Effector memory CD8-positive, alpha-beta T cell (primary cell): ENCODE measurements at places on chromosomes 4 and X.
A peak's percentile ranks its signal among the peaks of the same experiment; 100 is the strongest.

GRCh38 chrX:44072631-44073030 lies 99.4 kb upstream of the NDP start:
- DNase-seq = no peak

- DNase-seq = no peak
These were observed 180.0 kb downstream of the DHRSX start for GRCh38 chrX:2320580-2321327.

DNA sequence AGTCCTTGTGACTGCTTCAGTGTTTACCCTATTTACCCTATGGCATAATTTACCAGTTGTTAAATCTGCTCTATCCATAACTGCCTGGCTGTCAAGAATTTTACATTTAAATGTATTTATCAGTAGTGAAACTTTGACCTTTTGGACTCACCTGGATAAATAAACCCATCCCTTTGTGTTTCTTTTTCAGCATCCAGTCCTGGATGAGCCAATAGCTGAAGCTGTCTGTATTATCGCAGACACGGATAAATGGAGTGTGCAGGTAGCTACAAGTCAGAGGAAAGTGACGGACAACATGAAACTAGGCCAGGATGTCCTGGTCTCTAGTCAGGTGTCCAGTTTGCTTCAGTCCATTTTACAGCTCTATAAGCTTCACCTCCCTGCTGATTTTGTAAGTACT lies 122.4 kb downstream of the FNIP2 start:
- no peak for DNase-seq

DNA sequence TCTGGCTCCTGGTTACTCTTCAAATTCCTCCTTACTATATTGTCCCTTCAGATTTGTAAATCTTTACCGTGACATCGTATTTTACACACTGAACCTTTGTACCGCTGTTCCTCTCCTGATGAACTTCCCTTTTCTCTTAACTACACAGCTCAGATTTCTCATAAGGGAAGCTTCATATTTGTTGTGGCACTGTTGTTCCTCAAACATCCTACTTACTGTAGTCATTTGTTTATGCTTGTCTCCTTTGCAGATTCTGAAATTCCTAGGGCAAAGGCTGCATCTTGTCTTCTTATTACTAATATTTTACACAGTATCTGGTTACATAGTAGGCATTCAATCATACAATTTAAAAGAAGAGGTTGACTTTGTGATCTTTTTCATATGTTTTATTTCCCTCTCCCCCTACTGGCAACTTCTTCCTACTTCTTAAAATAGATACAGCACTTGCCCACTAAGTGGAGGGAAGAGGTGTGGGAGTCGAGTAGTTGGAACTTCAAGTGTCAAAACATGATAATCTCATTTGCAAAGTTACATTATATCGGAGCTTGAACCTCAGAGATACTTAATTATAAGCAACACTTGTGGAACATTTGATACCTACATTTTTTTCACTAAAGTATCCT lies 50.0 kb downstream of the TET2 start:
- DNase-seq = no peak

DNA sequence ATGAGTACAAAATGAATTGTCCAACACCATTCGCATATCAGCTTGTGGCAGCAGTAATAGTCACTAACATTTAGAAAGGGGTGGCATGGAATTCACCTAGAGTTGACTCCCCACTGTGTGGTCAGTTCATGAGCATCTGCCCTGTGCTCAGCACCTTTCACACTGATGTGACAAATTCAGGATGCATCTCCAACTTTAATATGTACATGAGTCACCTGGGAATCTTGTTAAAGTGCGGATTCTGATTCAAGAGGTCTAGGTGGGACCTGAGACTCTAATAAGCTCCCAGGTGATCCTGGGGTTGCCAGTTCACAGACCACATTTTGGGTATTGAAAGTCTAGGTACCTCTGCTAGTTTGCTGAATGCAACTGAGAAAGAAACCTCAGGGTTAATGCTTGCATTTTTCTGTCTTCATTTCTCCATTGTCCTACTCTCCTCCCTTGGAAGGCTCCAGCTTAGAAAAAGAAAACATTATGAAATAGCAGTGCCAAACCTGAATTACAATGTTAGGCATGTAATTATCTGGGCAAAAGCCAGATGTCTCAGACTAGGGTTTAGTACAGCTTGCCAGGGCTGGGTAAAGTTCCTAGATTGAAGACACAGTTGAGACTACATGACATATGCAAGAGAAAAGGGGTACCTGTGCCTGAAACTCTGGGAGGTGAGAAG lies 32.7 kb downstream of the TMSB4X start:
- no peak for DNase-seq

DNA sequence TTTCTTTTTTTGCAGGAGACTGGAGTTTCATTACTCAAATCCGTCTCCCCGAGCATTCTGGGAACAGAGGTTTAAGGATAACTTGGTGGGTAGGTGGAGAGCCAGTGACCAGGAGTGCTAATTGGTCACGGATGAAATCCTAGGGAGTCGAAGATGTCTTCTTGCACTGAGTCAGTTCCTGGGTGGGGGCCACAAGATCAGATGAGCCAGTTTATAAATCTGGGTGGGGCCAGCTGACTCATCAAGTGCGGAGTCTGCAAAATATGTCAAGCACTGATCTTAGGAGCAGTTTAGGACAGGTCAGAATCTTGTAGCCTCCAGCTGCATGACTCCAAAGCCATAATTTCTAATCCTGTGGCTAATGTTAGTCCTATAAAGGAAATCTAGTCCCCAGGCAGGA lies 741.3 kb downstream of the PCDH7 start:
- no peak for DNase-seq

DNA sequence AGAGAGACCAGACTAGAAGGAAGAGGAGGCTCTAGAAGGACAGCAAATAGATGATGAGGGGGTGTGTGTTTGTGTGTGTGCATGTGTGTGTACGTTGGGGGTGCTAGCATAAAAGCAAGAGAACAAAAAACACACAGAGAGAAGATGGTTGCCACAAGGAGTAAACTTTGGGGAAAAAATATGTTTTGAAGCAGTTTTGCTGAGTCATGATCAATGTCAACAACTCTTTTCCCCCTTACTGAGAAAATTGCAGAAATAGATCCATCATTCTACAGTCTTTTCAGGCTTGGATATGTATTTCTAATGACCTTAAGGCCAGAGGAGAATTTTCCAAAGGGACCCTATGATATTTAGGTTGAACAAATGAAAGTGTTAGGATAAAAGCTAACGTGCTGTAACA lies 89.0 kb upstream of the NHS start:
- DNase-seq = no peak

- DNase-seq = no peak
These were observed 852 bp upstream of the WDR44 start for GRCh38 chrX:118345045-118345463.

DNA sequence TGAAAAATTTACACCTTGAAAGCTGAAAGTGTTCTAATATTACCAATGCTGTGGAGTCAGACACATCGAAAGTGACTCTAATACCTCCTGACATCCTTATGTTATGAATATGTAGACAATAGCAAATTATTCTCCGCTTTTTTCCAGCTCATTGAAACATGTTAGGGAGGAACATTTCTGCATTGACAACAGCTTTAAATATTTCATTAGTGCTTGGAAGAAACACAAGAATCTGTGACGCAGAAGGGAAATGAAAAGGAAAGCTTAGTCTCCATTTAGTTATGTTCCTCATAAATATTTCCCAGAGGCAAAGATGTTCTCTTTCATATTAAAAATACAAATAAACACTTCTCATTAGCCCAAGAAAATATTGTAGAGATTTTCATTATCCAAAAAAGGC lies 55.8 kb upstream of the CD99 start:
- no peak for DNase-seq

GRCh38 chrX:118694638-118695037 lies 32.8 kb upstream of the IL13RA1 start:
- no peak for DNase-seq

DNA sequence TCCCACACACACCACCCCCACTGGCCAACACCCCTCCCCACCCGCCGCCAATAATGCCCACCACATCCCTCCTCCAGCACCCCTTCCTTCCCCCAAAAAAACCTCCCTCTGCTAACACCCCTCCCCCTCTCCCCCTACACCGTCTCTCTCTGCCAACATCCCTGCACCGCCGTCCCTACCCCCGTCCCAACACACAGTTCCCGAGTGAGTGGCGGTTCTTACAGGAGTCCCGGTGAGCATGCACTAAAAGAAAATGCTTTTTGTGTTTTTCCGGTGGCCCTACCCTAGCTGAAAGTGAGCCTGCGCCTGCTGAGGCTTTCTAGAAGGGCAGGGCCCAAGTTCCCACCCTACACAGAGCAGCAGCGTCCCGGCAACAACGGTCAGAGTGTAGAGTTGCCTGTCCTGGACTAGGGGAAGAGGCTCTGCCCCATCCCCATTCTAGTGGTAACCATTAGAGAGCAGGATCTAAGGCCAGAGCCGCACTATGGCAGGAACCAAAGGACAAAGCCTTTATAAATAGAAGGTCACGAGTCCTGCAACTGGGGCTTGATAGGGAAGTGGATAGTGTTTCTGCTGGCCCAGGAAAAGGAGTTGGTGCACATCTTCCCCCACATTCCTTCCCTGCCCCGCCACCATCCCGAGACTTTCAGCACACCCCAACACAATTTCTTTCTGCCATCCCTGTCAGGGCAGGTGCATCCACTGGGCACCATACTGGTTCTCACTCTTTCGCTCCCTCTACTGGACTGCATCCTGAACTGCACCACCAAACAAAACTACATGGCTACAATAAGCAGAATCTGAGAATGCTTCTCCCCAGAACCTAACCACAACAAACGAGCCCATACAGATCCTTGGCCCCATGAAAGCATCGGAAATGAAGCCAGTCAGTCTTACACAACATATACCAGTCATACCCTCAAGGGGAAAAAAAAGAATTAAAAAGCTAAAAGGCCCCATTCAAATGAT lies 78.1 kb upstream of the PAGE3 start:
- peak; percentile 0 for DNase-seq

DNA sequence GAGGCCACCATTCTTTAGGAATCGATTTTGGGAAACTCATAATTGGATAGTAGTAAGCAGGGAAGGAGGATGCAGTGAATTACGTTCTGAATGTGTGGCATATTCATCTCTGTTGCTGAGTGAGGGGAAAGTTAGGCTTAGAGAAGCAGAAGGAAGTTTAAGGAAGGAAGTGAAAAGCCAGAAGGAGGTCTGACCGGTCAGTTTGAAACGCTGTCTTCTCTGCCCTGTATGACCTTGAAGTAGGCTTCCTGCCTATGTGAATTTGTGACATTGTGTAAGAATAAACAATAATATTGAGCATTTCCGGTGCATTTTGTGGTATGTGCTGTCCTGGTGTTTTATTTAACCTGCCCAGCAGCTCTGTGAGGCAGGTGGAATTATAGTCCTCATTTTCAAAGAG lies 67.3 kb downstream of the PDLIM5 start:
- DNase-seq = no peak

DNA sequence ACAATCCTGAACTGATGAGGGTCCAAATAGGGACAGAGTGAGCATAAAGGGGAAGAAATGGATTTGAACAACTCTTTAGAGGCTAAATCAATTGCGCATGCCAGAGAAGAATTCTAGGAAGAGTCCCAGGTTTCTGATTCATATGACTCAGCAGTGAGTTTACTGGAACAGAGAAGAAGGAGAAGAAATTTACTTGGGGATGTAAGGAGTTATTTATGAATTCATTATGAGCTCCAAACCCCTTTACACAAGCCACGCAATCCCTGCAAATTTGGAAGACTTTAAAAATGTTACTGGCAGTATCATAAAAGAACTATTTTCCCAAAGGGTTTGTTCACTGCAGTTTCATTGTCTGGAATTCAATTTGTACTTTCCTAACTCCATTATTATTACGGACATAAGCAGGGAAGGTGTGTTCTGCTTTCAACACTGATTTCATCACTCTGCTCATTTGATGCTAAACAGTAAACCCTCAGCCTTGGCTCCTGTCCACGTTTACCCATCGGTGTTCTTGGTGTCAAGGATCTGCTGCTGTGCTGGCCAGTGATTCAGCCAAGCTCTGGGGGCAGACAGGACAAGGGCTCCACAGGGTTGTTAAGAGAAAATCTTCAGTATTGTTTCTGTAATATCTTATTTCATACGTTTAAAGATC lies 273.7 kb downstream of the HNRNPD start:
- DNase-seq = no peak

DNA sequence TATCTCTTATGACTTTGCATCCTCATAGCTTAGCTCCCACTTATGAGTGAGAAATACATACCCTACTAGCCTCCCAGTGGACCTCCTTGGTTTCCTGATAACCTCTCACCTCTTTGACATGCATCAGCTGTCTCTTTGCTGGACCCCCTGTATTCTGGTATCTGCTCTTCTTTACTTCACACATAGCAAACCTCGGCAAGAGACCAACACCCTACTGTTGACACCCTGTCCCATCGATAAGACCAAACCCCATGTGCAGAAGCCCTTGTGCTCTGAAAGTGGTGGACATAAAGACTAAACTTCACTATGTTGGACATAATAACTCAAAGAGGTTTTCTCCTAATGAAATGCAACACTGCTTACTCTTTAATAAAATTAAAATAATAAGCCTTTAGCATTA lies 75.7 kb downstream of the RNF150 start:
- no peak for DNase-seq

- no peak for DNase-seq
These were observed 23.4 kb downstream of the SLC2A9 start for GRCh38 chr4:9997886-9998285.

- no peak for DNase-seq
These were observed 31.5 kb downstream of the SMS start for GRCh38 chrX:21972046-21972445.

DNA sequence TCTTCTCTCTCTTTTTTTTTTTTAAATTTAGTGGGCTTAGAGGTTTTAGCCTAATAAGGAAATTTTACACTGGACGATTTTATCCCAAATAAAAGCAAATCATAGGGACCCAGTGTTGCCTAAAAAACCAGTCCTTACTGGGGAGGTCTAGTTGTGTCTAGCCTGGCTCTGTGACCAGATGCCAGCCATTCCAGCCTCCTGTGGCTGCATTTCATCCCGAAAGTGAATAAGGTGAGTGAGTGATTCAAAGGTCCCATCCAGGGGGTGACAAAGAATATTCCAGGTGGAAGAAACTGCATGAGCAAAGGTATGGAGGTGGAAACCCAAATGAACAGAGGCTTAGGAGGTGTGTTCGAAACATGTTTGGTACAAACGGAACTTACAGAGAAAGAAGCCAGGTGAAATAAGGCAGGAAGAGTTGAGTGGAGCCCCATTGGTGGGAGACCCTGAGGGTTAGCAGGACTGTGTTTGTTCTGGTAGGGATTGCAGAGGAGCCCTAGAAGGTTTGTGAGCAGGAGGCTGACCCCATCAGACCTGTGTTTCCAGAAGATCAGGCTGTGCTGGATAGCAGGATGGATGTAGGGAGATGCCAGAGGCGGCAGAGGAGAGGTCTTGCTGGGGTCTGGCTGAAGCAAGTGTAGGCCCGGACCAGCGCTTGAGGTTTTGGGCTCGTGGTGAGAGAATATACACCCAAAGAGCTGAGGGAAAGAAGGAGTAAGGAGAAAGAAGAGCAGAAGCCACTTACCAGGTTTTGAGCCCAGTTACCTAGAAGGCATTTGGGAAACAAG lies 31.6 kb downstream of the PTTG2 start:
- DNase-seq = no peak

- DNase-seq = no peak
These were observed 47.7 kb downstream of the RPS6KA3 start for GRCh38 chrX:20218836-20219505.
